ENCODE measurements at places on chromosomes 4 and X. TPM values are rescaled to one million over a fixed set of nuclear protein-coding genes. Genes with fewer than 3 reads are reported as not detected.
A peak's percentile ranks its signal among the peaks of the same experiment; 100 is the strongest.

- DNase-seq = peak; percentile 15
These were observed 6.1 kb upstream of the ABRAXAS1 start for GRCh38 chr4:83490876-83491450.

DNA sequence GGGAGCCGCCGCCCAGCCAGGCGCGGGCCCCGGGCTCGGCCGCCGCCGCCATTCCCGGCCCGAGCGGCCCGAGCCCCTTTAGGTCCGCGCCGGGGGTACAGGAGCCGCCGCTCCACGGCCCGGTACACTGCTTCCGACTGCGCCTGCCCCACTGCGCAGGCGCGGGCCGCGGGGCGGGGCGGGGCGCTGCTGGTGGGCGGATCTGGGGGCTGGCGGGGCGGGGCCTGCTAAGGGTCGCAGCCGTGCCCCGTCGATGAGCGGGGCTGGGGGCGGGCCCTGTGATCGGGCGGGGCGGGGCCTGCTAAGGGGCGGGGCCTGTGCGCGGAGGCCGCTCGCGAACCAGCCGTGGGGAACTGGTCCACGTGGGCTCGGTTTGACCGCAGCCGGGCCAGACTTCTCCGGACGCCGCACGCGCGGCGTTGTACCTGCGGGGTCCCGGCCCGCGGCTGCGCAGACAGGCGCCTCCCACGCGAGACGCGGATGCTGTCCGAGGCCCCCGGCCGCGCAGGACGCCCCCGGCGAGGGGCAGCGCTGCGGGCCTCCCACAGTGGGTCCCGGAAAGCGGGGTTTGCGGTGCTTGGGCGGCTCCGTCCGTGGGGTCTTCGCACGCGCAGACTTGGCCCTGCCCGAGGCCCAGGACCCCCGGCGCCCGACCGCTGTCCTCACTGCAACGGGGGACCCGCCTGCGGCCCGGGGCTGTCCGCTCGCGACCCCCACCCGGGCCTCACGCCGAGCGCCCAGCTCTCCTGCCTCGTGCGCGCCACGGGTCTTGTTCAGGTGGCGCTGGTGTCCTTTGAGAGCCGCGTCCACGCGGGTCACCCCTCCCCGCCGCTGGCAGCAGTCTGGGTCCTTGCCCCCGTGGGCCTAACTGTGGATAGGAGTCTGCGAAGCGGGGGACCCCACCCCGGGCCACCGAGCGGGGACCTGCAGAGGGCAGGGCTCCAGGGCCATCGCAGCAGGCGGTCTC, at the start of gene DGKQ:
DGKQ (minus strand) TSS at position 139 of the 967 bp plus-strand sequence; CDS start at position 52, 87 bp downstream.
- DNase-seq = peak; percentile 76

GRCh38 chr4:100988876-100989275, 358.4 kb downstream of the PPP3CA start:
- DNase-seq = no peak

CENPC gene
- total RNA-seq = 8.6 TPM

GAGE2A gene
- total RNA-seq = not detected

DNA sequence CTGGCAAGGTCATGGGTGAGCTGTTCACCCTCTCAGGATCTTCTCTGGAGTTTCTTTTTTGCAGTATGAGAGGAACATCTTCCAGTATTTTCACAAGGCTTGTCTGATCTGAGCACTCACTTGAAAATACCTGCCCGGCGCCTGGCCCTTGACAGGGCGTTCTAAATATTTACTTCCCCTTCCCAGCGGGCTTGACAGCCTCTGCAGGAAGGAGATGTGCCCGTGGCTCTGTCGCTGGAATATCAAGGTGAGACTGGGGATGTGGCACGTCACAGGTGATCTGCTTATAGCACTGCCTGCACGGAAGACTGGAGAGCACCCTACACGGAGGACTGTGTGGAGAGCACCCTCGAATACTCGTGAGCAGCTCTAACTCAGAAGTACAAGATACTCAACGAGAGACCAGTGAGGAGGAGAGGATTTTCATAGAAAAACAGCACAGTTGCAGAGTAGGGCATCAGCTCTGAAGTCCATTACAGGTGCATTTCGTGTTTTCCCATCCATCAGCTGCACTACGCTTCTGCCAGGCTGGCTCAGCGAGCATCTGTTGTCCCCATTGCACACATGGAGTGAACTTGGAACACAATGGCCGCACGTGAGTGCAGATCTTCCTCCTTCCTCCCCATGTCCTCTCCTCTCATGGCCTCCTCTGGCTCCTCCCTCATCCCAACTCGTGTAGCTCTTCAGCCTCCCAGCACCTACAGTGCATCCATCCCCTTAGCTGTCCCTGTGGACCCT, 32.1 kb downstream of the ZBTB49 start:
- DNase-seq = no peak

GRCh38 chr4:161714022-161714751, 449.6 kb downstream of the FSTL5 start:
- no peak for DNase-seq

DNA sequence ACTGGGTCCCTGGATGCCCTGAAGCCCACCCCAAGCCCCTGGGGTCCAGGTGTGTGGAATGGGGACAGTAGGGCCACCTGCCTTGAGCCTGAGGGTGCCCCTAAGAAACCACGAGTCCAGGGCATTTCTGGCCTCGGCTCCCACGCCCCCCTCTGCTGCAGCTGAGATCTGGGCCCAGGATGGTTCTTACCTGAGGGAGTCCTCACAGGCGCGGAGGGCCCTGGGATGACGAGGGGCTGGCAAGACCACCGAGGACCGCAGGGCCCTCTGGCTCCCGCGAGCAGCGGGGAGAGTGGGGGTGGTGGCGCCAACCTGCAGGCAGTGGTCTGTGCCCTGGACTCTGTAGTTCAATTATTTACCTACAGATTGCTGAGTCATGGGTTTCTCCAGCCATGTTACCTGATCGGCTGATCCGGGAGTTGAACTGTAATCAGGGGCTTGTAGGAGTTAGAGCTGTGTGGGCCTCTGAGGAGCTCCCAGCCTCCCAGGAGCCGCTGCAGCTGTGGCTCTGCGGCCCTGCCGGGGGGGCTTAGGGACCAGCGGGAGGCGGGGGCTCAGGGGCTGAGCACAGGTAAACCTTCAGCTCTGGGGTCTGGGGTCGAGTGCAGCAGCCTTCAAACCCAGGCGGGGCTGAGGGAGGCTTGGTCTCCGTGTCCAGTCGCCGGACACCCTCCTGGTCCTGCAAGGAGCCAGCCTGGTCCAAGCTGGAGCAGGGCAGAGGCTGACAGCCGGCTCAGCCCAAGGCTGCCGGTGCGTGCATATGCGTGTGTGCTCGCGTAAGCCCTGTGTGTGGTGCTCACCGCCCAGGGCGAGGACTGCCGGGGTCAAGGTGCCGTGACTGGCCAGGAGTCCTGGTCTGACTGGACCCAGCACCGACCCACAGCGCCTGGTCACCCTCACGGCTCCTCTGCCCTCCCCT, at the start of gene SLC26A1:
SLC26A1 (minus strand) TSS at position 294 of the 919 bp plus-strand sequence. CDS start 1,701 bp downstream, outside the sequence.
- DNase-seq = no peak

ZNF185 gene
- 1.3 TPM for total RNA-seq

- DNase-seq = no peak
These were observed 388.1 kb upstream of the IGFBP7 start for GRCh38 chr4:57498251-57498650.

GRCh38 chrX:10138726-10139125, 18.0 kb upstream of the CLCN4 start:
- no peak for DNase-seq

STAP1 gene
- total RNA-seq = not detected

DNA sequence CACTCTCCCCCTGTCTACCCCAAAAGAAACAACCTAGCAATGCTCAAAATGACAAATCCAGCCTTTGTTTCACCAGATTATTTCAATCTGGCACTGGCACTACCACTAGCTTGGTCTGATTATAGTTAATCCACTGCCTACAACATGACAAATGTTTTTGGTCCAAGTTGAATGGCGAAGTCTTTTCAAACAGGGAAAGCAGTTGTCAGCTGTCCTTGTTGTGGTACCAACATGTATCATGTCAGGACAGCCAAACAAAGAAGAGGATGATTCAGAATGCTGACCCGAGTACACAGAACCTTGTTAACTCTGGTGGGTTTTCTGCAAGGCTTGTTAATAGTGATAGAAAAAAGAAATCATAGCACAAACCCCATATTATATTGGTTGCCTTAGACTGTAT, 160.8 kb upstream of the ANK2 start:
- DNase-seq = no peak

DNA sequence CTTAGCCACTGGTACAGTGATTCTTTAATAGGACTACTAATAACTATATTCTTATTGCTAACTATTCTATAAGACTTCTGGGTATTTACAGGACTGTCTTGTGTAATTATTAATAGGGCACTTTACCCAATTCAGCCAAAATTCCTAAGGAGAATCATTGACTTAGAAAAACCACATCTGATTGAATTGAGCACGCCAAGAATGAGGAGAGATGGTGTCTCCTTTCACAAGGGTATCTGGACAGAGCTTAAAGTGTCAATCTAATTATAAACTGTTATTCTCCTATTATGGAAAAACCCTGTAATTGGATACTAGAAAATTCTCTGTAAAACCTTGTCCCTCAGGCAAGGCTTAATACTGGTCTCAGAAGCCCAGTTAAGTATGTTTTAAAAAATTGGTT, 111.1 kb upstream of the TLL1 start:
- no peak for DNase-seq

DNA sequence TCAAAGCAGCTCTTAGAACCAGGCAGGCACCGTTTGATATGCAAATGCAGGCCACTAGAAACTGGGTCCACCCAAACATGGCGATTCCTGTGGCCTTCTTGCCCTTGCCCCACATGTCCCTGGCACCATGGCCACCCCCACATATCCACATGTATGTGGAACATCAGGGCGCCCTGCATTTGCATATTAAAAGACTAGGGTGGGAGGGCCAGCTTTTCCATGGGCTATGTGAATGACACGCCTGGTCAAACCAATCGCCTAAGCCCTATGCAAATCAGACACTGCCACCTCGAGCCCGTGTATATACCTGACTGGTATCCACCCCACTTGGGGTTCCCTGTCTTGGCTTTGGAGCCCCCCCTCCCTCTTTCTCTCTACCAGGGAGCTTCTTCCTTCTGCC, 107.0 kb downstream of the ABLIM2 start:
- no peak for DNase-seq

PPP1R3F gene
- total RNA-seq = 7.3 TPM

CFAP99 gene
- not detected for total RNA-seq

Data from NCI-H460 (cell line).